ENCODE measurements at places on chromosomes 3 and 15. TPM values are rescaled to one million over a fixed set of nuclear protein-coding genes. Genes with fewer than 3 reads are reported as not detected.

AGTR1 gene
- 7.2 TPM for total RNA-seq

PRSS50 gene
- total RNA-seq: 0.13 TPM

GHSR gene
- not detected for total RNA-seq

LCTL gene
- 19.6 TPM for total RNA-seq

DNA sequence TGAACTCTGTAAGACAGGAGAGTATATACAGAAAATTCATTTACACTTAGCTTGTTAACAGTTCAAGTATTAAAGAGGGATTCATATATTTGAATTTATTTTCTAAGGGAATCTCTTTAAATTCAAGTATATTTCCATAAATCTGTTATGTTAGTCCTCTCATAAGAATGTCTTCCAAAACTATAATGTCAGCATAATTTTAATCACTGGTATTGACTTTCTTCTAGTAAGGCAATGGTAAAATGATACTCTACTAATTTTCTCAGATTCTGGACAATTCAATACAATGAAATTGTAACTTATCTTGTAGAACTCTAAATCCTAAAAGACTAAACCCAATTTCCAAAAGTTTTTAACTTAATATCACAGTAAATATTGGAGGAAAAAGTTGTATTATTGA lies 66.3 kb upstream of the EPHA6 start:
- DNase-seq: no peak

- no peak for DNase-seq
Observed at GRCh38 chr3:98519351-98519750, 3.4 kb downstream of the CLDND1 start.

DNA sequence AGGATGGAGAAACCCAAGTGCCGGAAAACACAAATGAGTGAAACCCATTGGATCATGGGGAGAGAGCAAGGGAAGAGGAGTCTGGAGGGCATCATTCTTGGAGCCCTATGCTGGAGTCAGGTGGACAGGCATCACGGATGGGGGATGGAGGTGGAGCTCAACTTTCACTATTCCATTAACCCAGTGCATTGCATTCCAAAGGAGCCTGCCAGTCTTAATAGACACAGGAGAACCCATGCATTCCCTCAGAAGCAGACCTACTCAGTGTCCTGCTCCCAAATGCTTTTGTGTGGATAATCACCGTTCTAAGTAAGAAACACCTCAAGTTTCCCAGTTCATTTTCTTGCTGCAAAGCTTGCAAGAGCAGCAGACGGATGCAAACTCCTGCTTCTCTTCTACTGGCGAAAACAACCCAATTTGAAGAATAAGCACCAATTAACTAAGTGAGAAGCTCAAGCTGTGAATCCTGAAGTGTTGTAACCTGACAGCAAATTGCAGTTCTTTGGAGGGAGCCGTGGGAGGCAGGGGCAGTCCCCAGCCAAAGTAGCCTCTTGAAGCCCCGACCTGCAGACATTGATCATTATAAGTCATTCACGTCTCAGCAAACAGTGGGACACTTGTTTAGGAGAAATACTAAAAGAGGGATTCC lies 25.3 kb downstream of the SEMA5B start:
- no peak for DNase-seq

DNA sequence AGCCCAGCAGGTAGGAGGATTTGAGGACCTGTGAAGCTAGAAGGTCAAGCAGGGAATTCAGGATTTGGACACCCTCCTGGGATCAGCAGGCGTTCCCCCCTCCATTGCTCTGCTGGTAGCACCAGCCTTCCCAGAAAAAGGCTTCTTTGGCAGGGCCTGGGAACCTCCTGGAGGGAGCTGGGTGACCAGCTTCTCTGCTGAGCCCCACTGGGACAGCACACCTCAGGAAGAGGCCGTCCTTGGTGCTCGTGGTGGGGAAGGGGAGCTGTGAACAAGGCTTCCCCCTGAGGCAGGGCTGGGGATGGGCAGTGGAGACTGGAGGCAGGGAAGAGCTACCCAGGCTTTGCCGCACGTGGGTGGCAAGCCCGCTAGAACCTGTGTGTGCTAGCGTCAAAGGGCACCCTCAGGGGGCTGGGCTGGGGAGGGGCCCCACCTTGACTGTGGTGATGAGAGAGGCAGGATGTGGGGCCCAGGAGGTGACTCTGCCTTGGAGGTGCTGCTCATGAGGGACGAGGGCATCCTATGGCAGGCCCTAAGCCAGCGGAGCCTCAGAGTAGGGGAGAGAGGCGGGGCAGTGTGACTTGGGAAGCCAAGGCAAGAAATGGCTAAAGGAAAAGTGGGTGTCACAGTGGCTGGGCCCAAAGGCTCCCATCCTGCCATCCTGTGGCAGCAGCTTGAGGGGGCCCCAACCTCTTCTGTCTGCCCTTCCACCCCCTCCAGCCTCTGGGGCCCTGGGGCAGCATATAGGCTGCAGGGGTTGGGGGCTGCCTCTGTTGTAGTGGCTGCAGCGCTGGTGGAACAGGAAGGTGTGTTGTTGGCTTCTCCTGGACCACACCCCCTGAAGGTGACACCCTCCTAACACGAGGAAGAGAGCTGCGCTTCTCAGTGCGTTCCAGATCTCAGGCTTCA lies 20.7 kb downstream of the KLF13 start:
- no peak for DNase-seq

DNA sequence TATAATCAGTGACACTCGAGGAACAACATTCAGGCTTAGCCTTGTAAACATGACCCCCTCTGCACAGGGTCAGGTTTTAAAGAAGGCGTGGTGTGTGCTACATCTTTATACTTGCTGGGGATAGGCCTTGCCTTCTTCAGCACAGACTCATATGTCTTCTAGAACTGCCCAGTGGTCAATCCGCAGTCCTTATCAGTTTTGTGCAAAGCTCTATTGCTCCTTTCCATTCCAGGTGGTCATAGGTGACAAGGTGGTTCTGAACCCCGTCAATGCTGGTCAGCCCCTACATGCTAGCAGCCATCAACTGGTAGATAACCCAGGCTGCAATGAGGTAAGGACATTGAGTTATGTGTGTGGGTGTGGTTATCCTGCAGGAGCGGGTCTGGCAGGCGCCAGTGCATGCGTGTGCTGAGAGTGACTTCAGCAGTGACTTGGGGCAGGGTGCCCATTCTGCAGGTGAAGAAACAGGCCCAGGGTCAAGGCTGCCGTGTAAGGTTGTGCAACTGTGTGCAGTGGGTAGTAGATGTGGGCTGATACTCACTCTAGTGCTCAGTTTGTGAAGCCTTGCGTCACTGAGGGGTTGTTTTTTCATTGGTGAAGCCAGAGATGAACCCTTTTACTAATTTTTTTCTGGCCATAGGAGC lies 150.9 kb downstream of the ITPR1 start:
- DNase-seq: no peak

GRCh38 chr3:56076746-56077145 lies 391.5 kb downstream of the ERC2 start:
- DNase-seq: no peak

Measured in sciatic nerve (tissue), 2 donors.